ENCODE measurements at places on chromosomes 16 and 17. TPM values are rescaled to one million over a fixed set of nuclear protein-coding genes. Genes with fewer than 3 reads are reported as not detected.
A peak's percentile ranks its signal among the peaks of the same experiment; 100 is the strongest.

GPR139 gene
- polyA plus RNA-seq, result not detected

DNA sequence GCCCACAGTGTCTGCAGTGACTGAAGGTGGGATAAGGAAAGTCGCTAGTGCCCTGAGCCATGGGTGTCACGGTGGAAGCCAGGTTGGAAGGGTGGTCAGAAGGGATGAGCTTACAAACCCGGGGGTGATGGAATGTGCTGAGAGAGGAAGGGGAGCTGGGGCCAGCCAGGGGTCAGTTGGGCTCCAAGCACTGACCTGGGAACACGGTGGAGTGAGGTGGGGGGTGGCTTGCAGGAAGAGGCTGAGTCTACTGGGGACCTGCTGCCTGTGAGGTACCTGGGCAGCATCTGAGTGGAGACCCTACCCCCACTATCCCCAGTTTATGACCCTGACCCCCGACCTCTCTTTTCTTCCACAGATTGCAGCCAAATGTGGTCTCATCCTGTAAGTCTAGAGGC, 3.1 kb downstream of the TMEM92 start:
- H3K27ac ChIP-seq, result no peak overlapping the region
- H3K4me3 ChIP-seq, result no peak overlapping the region
- peaks cover 3% of the 10 kb centered on the region for H3K27me3 ChIP-seq

GRCh38 chr17:7476951-7477350, 2.5 kb downstream of the ZBTB4 start:
- peak overlapping the region; percentile 100 for H3K27ac ChIP-seq
- no peaks in the 10 kb centered on the region for H3K27me3 ChIP-seq
- H3K36me3 ChIP-seq, result peaks cover 3% of the 10 kb centered on the region
- H3K4me1 ChIP-seq, result peaks cover 44% of the 10 kb centered on the region

GRCh38 chr17:48579471-48579759, 1.3 kb upstream of the HOXB4 start:
- H3K27me3 ChIP-seq, result peaks cover 6% of the 10 kb centered on the region
- H3K36me3 ChIP-seq, result no peaks in the 10 kb centered on the region
- peaks cover 15% of the 10 kb centered on the region for H3K4me1 ChIP-seq
- peak overlapping the region; percentile 78 for H3K4me3 ChIP-seq

SLC13A2 gene
- not detected for polyA plus RNA-seq

DNA sequence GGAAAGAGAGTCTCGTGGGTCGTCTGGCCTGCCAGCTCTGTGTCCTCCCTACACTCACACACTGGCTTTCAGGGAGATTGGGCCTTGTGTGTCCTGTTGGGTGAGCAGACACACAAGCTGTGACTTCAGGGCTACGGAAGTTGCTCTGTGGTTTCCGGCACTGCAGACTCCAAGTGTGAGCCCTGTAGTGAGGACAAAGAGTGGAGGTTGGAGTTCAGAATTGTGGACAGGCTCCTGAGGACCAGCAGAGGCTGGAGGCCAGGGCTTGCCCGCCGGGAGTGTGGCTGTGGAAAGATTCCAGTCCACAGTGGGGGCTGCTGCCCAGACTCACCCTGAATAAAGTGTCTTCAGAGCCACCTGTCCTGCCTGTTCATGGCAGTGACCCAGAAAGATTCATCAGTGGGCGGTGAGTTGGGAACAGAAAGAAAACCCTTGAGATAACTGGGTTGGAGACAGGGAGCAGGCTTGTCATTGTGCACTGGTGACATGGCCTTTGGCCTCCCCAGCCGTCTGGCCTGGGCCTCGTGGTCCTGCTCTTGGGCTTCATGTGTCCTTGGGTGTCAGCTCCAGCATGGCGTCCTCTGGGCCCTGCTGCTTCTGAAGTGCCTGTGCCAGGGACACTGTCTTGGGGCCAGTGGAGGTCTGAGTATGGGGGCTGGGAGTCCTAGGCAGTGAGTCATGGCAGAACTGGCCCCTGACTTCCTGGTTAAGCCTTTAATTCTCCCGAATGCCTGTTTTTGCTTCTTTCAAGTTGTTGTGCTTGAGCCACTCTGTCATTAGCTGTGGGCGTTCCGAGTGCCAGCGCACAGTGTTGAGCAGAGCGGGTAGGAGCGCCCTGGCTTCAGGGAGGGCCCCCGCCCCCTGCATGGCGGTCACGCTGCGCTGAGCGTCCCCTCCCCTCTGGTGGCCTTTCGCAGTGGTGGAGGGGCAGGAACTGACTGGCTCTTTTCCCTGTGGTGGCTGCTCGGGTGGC, 19.9 kb upstream of the ZNF750 start:
- peaks cover 43% of the 10 kb centered on the region for H3K4me1 ChIP-seq
- DNase-seq, result no peak
- H3K27ac ChIP-seq, result peak overlapping the region; percentile 74
- peak overlapping the region; percentile 30 for H3K4me3 ChIP-seq
- H3K27me3 ChIP-seq, result no peaks in the 10 kb centered on the region

GRCh38 chr17:55883149-55883548, 132.3 kb downstream of the PCTP start:
- H3K4me1 ChIP-seq, result no peaks in the 10 kb centered on the region
- no peak for DNase-seq
- H3K27ac ChIP-seq, result no peak overlapping the region
- no peaks in the 10 kb centered on the region for H3K36me3 ChIP-seq

- H3K27me3 ChIP-seq, result no peaks in the 10 kb centered on the region
- H3K27ac ChIP-seq, result no peak overlapping the region
- H3K4me3 ChIP-seq, result no peak overlapping the region
- no peak for DNase-seq
- no peaks in the 10 kb centered on the region for H3K36me3 ChIP-seq
Measured at GRCh38 chr16:63653044-63653839, 1468.6 kb downstream of the CDH11 start.

- no peak for DNase-seq
- no peak overlapping the region for H3K4me3 ChIP-seq
Measured at GRCh38 chr16:56946767-56947603, 14.8 kb upstream of the CETP start.

- H3K4me1 ChIP-seq, result peaks cover 6% of the 10 kb centered on the region
- H3K36me3 ChIP-seq, result no peaks in the 10 kb centered on the region
- no peak overlapping the region for H3K4me3 ChIP-seq
- DNase-seq, result no peak
Measured at GRCh38 chr17:61127960-61128359, 271.7 kb upstream of the TBX2 start.

DNA sequence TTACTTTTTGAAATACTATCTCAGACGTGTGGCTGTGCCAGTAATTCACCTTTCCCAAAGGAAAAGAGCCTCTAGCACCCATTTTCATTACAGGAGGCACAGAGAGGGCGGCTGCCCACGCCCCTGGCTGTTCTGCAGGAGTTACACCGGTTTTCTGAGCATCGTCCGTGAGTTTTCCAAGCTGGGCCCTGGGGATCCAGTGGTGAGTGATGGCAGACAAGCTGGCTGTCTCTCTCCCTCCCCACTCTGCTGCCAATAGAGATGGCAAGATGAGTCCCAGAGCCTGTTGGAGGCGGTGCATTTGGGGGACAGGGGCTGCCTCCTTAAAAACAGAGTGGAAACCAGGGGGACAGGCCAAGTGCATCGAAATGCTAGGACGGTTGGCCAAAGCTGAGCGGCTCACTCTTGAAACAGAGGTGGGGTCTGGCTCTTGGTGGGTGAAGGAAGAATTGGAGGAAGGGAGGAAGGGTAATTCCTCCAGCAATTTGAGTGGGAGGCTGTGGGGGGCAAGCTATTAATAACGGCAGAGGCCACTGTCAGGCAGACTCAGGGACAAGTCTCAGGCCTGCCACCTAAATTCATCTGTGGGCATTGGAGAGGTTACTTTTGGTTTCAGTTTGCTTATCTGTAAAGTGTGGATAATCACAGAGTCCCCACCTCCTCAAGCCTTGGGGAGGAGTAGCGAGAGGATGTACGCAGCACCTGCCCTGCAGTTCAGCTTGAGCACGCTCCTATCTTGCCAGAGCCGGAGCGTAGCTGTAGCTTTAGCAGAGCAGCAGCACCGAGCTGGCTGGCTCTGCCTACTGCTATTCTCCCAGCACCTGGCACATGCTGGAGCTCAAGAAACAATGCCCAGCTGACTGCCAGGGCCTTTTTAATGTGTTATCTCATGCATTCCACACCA, 7.5 kb upstream of the NOS2 start:
- H3K4me3 ChIP-seq, result peak overlapping the region; percentile 42
- no peaks in the 10 kb centered on the region for H3K36me3 ChIP-seq
- H3K27me3 ChIP-seq, result no peaks in the 10 kb centered on the region
- H3K27ac ChIP-seq, result peak overlapping the region; percentile 71
- peaks cover 25% of the 10 kb centered on the region for H3K4me1 ChIP-seq

- H3K27me3 ChIP-seq, result no peaks in the 10 kb centered on the region
- H3K4me3 ChIP-seq, result no peak overlapping the region
- no peaks in the 10 kb centered on the region for H3K4me1 ChIP-seq
- H3K27ac ChIP-seq, result no peak overlapping the region
Measured at GRCh38 chr17:8556074-8556473, 74.5 kb downstream of the MYH10 start.

- H3K27ac ChIP-seq, result no peak overlapping the region
- no peaks in the 10 kb centered on the region for H3K4me1 ChIP-seq
- no peak overlapping the region for H3K4me3 ChIP-seq
- H3K27me3 ChIP-seq, result no peaks in the 10 kb centered on the region
- H3K36me3 ChIP-seq, result peaks cover 12% of the 10 kb centered on the region
- no peak for DNase-seq
Measured at GRCh38 chr17:64161380-64162176, 31.6 kb upstream of the ERN1 start.

DNA sequence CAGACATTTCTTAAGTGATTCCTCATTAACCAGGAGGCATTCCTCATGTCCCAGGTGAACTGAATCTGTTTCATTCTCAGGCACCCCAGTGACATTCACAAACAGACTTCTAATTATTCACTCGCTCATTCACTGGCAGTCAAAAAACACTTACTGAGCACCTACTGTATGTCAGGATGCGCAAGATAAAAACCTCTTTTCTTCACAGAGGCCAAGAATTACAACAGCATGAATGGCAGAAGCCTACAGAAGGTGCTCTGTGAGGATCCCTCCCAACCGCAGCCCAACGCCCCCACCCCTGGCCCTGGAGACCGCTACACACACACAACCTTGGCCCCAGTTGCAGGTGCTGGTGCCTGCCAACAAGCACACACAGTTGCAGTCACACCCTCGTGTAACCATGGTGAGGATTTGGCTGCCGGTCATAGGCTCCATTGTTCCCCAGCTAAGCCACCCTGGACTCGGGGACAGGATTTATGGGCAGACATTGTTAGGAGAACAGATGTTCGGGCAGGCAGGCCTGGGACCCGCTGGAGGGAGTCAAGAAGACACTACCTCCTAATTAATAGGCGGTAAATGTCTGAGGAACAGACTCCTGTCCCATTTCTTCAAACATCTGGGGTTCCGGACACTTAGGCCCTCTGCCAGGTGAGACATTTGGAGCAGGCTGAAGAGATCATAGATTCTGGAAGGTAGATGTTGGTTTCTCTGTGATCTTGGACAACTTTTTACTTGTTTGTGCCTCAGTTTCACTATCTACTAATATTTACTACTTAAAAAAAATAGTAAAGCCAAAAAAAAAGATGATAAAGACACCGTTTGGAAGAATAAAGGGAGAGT, 43.2 kb downstream of the CUEDC1 start:
- no peaks in the 10 kb centered on the region for H3K27me3 ChIP-seq
- no peak for DNase-seq
- H3K4me1 ChIP-seq, result no peaks in the 10 kb centered on the region
- H3K36me3 ChIP-seq, result no peaks in the 10 kb centered on the region
